ENCODE measurements at places on chromosomes 2 and 18. TPM values are rescaled to one million over a fixed set of nuclear protein-coding genes. Genes with fewer than 3 reads are reported as not detected.

- no peak for DNase-seq
Measured at GRCh38 chr2:68885074-68885810, 14.0 kb upstream of the BMP10 start.

- no peak for DNase-seq
Measured at GRCh38 chr2:101408925-101409324, 21.6 kb upstream of the CREG2 start.

LRATD1 gene
- 2.6 TPM for total RNA-seq

UGT1A1 gene
- not detected for total RNA-seq

SANBR gene
- 13.2 TPM for total RNA-seq

MATN3 gene
- total RNA-seq: 2.1 TPM

GRCh38 chr2:234289834-234290590 is 206.9 kb downstream of the ARL4C start:
- DNase-seq: no peak

SULT1C4 gene
- 17.5 TPM for total RNA-seq

GRCh38 chr2:226758921-226759640 is 40.5 kb downstream of the IRS1 start:
- DNase-seq: no peak

TRAK2 gene
- 18.9 TPM for total RNA-seq

- no peak for DNase-seq
Measured at GRCh38 chr18:45202061-45202460, 413.2 kb upstream of the SLC14A2 start.

DNA sequence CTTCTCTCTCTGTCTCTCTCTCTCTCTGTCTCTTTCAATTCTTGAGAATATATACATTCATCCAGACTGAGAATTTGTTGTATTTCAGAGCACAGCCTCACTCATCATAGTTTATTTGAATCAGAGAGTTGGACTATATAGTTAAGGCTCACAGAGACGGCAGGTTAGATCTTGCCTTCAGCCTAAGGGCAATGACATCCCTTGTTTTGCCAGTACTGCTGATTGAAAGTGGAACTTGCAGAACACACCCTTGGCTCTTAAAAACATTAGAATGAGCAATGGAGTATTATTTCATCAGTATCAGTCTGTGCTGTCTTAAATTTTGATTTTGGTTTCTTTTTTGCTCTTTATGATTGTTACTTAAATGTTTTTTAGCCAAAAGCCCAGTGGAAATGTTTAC is 62.0 kb upstream of the DSG1 start:
- no peak for DNase-seq

DNA sequence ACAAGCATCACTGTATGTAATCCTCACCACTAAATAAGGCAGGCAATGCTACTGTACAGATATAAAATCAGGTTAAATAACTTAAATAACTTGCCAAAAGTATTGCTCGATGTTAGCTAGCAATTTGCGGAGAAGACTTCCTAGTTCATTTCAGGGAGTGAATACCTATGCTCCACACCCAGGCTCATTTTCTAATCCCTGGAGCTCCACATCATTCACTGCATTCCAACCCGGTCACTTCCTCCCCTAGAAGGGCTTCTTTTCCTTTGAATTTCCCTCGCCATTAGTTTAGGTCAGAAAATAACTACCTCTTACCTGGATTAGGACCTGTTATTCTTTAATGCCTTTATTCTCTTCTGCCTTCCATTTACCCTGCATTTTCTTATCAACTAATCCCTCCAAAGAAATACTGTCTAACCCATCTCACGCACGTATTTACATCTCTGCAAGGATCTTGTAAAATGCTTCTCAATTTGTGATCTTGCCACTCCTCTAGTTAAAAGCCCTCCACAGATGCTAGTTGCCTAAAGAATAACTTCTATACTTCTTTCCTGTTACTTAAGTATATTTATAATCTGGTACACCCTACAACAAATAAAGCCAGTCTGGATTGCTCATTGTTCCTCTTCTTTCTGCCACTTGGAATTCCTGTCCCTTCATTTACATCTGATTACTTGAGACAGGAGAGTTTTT is 599.8 kb downstream of the NRXN1 start:
- no peak for DNase-seq

- DNase-seq: no peak
Measured at GRCh38 chr2:219512524-219513216, 1.6 kb upstream of the ASIC4 start.

ALK gene
- total RNA-seq: 0.09 TPM

GRCh38 chr2:158024288-158024898 is 77.3 kb upstream of the UPP2 start:
- no peak for DNase-seq

GRCh38 chr2:33134086-33134771 is 187.5 kb downstream of the LTBP1 start:
- peak; percentile 42 for DNase-seq

DNA sequence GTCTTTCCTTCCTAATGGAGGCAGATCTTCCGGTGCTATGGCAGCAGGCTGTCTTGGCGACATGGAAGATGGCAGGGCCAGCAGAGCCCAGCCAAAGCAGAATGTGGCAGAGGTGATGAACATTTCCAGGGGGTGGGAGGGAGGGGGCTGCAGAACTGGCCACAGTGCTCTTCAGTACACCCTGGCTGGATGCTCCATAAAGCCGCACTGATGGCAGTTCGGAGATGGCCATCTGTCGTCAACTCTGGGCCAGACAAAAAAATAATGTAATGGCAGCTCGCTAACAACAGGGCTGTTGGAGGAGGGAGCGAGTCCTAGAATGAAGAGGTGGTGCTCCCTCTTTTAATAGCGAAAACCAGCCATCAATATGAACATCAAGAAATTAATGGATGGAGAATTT is 271.0 kb downstream of the ZNF521 start:
- no peak for DNase-seq

DNA sequence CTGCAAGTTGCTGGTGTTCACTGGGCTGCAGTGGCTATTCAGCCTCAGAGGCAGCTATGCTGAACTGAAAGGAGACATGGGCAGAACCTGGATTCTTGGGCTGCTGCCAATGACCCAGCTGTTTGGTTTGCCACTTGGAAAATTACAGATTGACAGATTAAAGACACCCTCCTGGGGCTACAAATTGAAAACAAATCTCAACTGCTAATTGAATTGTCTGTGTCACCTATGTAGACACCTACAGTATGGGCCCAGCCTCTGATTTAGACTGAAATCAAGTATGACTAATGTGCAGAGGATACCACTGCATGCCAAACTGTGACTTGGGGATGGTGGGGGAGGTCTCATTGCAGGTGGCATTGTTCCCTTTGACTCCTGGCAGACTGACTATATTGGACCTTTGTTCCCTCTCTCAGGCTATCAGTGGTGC is 42.8 kb downstream of the ITSN2 start:
- DNase-seq: no peak

DNA sequence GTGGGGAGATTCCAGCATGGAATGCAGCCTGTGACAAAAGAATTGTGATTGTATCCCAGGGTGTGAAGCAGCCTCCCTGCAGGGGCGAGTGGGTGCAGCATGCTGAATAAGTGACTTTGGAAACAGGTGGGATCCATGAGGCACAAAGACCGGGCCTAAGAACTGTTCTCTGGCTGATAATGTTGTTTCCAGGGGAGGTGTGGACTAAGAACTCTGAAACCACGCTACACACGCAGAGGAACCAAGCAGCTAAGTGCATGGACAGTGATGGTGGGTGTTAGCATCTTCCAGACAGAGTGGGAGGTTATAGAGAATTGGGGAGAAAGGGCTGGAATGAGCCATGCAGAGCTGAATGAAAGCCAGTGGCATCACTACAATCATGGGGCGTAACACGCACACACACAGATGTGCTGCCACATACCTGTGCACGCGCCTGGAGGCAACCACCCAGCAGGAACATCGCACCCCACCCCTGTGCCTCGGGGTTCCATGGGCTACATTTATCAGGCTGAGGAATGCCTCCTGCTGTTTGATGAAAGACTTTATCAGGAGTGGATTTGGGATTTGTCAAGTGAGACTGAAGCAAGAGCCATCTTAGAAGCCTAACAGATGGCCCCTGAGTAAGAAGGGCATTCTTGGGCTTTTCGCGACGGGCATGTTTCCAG is 424.5 kb upstream of the SALL3 start:
- DNase-seq: no peak

- no peak for DNase-seq
Measured at GRCh38 chr2:79622508-79622907, 109.7 kb downstream of the CTNNA2 start.

UGT1A3 gene
- not detected for total RNA-seq

- no peak for DNase-seq
Measured at GRCh38 chr18:2412281-2412680, 159.0 kb downstream of the METTL4 start.

DNA sequence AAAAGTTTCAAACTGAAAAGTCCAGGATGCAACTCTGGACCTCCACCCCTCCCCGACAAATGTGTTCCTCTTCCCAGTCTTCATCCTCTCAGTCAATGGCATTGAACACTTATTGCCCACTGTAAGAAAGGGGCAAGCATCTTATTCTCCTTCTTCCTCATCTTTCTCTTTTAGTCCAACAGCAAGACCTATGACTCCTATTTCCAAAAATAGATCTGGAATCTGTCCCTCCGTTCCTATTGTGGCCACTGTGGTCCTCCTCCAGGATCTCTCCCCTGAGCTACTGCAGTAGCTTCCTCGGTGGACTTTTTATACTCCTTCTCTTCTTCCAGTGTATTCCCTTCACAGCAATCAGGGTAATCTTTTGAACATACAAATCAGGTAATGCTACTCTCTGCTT is 28.0 kb upstream of the ARHGAP25 start:
- DNase-seq: no peak

CYTIP gene
- not detected for total RNA-seq
